Amniotic epithelial cell (primary cell): ENCODE measurements at places on chromosomes 5 and 9.

- DNase-seq: no peak
These were observed 134.5 kb downstream of the ALDH1A1 start for GRCh38 chr9:72818385-72818784.

DNA sequence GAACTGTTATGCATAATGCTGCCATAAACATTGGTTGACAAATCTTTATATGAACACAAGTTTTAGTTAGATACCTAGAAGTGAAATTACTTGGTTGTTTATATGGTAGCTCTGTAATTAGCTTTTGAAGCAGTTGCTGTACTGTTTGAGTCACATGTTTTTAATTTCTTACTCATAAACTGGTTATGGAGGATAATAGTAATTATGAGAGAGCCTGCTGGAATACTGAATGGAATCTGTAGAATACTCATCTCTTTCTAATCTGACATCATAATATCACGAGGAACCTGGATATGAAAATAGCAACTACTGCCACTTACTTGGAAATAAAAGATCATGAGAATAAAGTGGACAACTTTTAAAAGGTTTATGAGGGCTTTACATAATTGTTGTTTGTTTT is 509.2 kb downstream of the CETN3 start:
- DNase-seq: no peak

DNA sequence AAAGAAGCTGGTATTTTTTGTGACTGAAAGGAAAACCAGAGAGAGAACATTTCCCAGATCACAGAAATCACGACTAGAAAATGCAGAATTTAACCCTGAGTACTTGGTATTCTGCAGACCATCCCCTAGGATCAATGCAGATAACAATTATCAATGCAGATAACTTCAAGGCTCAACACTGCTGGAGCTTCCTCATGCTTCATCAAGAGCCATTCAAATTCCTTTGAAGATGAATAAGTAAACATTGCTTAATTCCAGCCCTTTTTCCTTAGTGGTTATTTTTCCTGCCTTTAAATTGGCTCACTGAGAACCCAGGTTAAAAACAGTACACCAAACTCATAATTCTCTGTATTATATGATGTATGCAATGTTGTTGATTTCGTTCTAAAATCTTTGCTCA is 370.1 kb upstream of the TLE4 start:
- DNase-seq: peak; percentile 75

DNA sequence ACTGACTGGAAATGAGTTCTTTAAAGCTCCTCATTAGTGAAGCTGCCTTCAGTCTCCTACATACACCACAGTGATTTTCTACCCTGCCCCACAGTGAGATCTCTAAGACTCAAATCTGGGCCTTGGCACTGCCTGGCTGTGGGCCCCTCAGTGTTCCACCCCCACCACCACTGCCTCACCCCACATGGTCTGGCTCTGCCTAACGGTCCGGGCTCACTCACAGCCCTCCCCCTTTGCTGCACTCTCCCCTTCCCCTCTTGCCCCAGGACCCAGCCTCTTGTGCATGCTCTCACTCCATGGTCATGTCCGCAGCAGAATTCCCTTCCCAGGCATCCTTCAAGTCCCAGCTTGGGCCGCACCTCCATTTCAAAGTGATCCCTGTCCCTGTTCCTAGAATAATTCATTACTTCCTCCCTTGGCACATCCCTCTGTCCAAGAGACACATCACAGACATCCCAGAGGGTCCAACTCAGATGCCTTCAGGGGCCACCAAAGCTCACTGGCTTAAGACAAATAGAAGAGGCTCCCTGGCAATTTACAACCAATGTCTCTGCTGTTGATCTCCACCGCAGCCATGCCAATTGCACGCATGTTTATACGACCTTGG is 56.7 kb downstream of the HRH2 start:
- no peak for DNase-seq

- DNase-seq: peak; percentile 38
These were observed 78.3 kb upstream of the ANKRD55 start for GRCh38 chr5:56311306-56311905.

- DNase-seq: peak; percentile 79
These were observed 9.1 kb downstream of the PTCH1 start for GRCh38 chr9:95507464-95508241.

- peak; percentile 69 for DNase-seq
These were observed 81.8 kb upstream of the NEURL1B start for GRCh38 chr5:172559004-172559932.
